ENCODE measurements at places on chromosomes 4 and X.

DNA sequence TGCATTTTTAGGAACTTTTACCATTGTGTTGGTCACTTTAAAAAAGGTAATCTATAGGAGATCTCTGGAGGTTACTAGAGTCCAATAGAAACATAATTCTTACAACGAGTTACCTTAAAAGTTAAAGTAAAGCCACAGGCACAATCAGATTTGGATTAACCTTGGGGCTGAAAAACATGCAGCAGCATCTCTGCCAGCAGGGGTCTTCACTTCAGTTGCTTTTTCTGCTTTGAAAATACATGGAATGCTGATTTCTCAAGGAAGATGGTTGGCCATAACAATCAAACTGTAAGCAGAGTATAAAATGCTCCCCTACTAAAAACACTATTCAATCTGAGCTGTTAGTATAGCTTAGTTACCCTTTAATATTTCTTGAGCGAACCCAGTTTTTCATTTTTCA lies 1072.3 kb upstream of the PCDH10 start:
- no peak for DNase-seq

GRCh38 chr4:85407546-85407945 lies 67.4 kb upstream of the ARHGAP24 start:
- no peak for DNase-seq

DNA sequence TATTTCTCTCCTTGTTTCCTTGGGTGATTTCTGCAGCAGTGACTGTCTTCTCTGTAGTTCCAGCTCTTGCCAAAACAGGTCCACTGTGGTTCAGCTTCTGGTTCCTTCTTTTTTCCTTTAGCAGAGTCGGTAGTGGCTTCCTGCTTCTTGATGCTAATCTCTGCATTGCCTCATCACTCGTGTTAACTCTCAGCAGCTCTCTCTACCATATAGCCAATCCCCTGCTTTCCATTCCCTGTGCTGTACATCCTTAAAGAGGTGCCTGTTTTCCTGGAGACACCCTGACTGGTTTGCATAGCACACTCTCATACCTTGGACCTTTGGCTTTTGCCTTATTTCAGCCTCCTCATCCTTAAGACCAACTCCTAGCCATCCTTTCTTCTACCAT lies 191.2 kb upstream of the LNX1 start:
- DNase-seq, result no peak

DNA sequence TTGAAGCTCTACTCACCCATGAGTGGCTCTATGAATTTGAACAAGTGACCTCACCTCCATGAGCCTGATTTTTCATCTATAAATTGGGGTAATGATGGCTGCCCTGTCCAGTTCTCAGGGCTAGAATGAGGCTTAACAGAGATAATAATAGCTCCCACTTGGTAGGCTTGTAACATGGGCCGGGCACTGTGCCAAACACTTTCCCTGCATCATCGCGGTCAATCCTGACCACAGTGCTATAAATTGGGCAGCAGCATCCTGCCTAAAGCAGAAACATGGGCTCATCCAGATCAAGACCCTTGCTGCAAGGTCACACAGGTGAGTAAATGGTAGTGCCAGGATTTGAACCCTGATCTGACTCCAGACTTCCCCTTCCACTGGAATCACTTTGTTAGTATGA lies 12.8 kb downstream of the APLN start:
- no peak for DNase-seq
